CD8-positive, alpha-beta memory T cell (primary cell): ENCODE measurements at places on chromosomes 16 and 17. TPM values are rescaled to one million over a fixed set of nuclear protein-coding genes. Genes with fewer than 3 reads are reported as not detected.

DNA sequence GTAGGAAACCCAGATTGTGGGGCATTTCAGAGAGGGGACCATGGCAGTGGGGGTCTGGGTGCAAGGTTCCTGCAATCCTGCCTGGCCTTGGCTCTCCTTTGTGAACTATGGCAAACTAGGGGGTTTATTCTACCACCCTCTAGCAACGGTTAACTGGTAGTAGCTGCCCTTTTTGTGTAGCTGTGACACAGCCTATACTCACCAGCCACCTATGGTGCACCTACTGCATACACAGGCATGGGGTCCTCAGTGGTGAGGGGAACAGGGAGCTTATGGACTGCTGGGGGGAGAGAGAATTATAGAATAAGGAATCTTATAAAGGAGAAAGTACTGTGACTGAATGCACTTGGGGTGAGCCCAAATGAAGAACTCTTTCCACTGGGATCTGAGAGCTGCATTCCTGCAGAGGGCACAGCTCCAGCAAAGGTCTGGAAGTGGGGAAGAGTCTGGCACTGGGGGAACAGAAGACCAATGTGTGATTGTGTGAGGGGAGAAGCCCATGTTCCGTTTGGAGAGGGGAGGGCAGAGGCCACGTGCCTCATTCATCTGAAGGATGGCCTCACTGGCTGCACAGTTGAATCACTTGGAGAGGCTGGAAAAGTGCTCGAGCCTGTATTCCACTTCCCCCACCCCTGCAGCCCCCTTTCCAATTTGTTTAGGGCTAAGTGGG is 2.1 kb downstream of the MT1X start:
- DNase-seq = no peak

GRCh38 chr17:43338886-43339516 is 59.8 kb upstream of the ARL4D start:
- DNase-seq = peak; percentile 27

GRCh38 chr17:22503322-22503899 is 811.1 kb downstream of the KCNJ18 start:
- no peak for DNase-seq

DNA sequence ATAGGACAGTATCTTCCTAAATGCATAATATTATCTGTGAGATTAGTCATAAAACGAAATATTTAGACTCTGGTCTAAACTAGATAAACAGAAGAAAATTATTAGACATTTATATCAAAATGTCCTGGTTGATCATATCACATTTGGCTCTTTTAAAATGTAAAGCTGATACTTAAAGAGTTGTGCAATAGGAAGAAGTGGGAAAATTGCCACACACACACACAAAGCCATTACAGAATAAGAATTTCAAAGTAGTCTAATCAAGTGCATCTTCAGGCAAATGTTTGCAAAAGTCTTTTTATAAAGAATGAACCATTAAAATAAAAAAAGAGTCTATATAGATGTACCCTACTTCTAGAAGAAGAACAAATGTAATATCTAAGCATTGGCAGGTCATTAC is 301.7 kb downstream of the KIF2B start:
- no peak for DNase-seq

- DNase-seq = no peak
Measured at GRCh38 chr16:58148526-58148925, 19.3 kb upstream of the CFAP20 start.

DNA sequence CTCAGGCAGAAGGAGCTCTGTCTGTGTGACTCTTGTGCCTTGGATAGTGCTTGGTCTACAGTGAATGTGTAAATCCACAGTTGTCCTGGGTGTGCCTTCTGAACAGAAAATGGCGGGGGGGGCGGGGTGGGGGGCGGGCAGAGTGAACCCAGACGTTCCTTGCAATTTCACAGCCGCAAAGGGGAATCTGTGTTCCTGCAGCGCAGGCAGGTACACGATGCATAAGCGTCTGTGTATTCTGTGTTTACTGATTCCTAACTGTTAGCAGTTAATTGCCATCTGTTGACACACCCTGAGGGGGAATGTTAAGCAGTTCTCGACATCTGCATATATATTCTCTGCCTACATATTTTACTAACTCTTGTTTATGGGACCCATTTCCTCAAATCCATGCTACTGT is 123.5 kb upstream of the ZFHX3 start:
- DNase-seq = no peak

DNA sequence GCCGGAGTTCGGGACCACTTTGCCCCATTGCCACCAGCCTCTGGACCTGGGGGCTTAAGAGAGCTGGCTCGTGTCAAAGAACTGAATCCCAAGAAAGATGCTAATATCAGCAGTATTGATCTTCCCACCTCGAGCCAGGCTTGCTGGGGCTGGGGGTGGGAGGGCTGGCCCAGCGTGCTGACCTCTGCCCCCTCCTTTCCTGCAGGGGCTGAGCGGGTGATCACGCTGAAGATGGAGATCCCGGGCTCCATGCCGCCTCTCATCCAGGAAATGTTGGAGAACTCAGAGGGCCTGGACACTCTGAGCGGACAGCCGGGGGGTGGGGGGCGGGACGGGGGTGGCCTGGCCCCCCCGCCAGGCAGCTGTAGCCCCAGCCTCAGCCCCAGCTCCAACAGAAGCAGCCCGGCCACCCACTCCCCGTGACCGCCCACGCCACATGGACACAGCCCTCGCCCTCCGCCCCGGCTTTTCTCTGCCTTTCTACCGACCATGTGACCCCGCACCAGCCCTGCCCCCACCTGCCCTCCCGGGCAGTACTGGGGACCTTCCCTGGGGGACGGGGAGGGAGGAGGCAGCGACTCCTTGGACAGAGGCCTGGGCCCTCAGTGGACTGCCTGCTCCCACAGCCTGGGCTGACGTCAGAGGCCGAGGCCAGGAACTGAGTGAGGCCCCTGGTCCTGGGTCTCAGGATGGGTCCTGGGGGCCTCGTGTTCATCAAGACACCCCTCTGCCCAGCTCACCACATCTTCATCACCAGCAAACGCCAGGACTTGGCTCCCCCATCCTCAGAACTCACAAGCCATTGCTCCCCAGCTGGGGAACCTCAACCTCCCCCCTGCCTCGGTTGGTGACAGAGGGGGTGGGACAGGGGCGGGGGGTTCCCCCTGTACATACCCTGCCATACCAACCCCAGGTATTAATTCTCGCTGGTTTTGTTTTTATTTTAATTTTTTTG is 8.5 kb downstream of the GJD3 start:
- DNase-seq = no peak

Gene C17orf100
- 4.7 TPM for polyA plus RNA-seq

DNA sequence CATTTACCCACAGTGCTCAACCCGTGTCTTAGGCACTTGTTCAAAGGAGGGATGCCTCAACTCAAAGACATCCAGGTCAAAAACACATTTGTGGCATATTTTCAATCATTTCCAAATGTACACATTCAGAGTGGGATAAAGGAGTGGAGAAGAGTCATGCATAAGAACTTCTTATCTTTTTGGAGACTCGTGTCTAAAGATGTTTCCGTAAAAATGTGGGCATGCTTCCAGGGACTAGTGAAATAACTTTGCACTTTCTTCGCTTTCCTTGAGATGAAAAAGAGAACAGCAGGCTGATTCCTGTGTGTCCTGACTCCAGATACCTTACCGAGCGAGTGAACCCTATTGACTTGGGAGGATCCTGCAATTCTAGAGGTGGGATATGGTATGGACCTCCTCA is 256.6 kb upstream of the KCNJ16 start:
- no peak for DNase-seq
